ENCODE measurements at places on chromosomes 16 and 17.

- no peak for DNase-seq
These were observed 143.0 kb downstream of the FTO start for GRCh38 chr16:53846971-53847370.

DNA sequence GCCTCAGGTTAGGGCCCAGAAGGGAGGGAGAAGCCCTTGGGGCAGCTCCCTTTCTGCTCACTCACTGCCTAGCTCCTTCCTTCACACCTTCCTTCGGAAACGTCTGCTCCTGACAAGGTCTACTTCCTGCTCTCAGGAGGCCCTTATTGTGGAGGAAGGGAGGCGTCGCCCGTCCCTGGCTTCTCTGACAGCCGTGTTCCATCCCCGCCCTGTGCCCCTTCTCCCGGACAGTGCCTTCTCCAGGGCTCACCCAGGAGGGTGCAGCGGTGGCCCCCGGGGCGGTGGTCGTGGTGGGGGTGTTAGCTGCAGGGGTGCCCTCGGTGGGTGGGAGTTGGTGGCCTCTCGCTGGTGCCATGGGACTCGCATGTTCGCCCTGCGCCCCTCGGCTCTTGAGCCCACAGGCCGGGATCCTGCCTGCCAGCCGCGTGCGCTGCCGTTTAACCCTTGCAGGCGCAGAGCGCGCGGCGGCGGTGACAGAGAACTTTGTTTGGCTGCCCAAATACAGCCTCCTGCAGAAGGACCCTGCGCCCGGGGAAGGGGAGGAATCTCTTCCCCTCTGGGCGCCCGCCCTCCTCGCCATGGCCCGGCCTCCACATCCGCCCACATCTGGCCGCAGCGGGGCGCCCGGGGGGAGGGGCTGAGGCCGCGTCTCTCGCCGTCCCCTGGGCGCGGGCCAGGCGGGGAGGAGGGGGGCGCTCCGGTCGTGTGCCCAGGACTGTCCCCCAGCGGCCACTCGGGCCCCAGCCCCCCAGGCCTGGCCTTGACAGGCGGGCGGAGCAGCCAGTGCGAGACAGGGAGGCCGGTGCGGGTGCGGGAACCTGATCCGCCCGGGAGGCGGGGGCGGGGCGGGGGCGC lies 231.9 kb downstream of the SEC14L1 start:
- no peak for DNase-seq

DNA sequence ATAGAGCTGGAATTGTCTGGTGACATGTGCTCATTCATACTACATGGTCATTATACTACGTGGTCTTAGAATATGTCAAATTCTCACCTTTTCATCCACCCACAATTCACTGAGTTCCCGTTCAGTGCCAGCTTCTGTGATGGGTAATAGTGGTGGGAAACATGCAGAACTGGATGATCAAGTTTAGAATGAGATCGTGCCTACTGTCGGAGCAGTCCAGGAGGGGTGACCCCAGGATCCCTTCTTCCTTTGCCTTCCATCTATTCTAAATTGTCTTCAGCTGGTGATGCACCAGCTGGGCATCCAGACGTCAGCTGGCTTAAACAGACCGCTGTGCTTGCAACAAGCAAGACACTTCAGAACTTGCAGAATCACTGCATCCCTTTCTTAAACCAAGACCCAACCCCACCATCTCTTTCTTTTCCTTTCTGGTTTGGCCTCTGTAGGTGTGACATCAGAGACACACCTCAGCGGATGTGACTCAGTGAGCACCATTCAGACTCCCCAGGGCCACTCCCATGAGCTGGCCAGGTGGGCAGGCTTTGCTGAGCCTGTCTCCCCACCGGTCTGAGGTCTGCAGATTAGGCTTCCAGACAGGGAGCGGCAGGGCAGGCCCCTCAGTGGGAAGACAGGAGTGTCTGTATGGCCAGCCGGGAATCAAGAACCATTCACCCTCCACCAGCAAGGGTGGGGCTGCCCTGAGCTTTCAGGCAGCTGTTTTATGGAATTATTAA lies 18.1 kb downstream of the C17orf100 start:
- no peak for DNase-seq

DNA sequence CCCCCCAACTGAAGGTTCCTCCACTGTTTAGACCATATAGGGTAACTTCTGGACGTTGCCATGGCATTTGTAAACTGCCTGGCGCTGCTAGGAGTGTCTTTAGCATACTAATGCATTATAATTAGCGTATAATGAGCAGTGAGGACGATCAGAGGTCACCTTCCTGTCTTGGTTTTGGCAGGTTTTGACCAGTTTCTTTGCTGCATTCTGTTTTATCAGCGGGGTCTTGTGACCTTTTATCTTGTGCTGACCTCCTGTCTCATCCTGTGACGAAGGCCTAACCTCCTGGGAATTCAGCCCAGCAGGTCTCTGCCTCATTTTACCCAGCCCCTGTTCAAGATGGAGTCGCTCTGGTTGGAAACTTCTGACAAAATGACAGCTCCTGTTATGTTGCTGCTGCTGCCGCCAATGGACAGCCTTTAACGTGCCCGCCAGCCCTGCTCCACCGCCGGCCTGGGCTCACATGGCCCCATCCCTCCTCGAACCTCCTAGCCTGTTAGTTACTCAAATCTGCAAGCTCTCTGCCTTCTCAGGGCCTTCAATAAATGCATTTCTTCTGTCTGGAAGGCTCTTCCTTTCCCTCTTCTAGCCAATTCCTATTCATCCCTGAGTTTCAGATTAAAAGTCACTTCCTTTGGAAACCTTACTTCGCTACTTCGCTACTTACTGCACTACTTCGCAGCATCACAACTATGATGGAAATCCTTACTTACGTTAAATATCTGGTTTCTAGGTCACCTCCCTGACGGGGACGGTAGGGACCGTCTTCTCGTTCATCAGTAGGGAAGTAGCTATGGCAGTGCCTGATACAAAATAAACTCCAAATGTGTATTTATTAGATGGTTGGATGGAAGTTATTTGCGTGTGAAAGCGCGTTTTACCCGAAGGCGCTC lies 640 bp upstream of the NAGLU start:
- no peak for DNase-seq
